ENCODE measurements at places on chromosomes 5 and 9.

DNA sequence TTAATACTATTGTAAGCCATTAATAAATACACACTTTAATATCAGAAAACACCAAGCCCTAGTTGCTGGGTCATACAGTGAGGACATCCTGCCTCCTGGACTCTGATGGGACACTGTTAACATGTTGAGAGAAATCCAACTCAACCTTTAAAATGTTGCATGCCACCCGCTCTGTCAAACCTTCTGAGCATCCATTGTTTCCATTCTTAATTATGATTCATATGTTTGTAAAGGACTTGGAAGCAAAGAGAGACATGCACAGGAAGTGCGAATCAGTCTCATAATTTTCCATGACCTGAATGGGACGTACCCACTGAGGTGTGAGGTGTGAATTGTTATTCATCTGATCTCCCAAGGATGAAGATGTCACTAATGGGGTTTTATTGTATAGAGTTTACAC lies 186.4 kb downstream of the CAAP1 start:
- DNase-seq = no peak

GRCh38 chr5:148697809-148698196 lies 43.5 kb upstream of the HTR4 start:
- DNase-seq = no peak

- DNase-seq = no peak
Observed at GRCh38 chr5:178899289-178899688, 3.6 kb downstream of the ZFP2 start.

GRCh38 chr5:3194271-3194670 lies 401.4 kb upstream of the IRX1 start:
- DNase-seq = no peak

GRCh38 chr9:70495514-70495913 lies 81.1 kb upstream of the KLF9 start:
- no peak for DNase-seq

- DNase-seq = no peak
Observed at GRCh38 chr5:136020383-136021015, 8.3 kb upstream of the TGFBI start.

GRCh38 chr5:157290981-157291711 lies 25.2 kb downstream of the CYFIP2 start:
- DNase-seq = no peak

DNA sequence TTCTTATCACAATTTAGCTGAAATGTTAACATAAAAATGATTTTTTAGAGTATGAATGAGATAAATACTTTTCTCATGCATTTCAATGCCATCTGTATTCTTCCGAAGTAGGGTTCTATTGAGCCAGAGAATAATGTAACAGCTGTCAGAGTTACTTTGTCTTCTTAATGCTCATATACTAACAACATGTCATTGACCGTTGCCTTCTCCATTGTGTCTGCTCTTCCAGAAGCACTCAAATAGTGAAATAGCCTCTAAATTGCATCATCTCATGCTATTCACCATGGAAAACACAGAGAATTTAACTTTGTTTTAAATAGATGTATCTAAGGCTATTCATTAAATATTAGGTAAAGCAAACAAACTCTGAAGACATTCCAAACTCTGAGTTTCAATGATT lies 1875.9 kb upstream of the CDH9 start:
- DNase-seq = no peak

- DNase-seq = no peak
Observed at GRCh38 chr5:69032009-69032408, 61.8 kb upstream of the SLC30A5 start.

DNA sequence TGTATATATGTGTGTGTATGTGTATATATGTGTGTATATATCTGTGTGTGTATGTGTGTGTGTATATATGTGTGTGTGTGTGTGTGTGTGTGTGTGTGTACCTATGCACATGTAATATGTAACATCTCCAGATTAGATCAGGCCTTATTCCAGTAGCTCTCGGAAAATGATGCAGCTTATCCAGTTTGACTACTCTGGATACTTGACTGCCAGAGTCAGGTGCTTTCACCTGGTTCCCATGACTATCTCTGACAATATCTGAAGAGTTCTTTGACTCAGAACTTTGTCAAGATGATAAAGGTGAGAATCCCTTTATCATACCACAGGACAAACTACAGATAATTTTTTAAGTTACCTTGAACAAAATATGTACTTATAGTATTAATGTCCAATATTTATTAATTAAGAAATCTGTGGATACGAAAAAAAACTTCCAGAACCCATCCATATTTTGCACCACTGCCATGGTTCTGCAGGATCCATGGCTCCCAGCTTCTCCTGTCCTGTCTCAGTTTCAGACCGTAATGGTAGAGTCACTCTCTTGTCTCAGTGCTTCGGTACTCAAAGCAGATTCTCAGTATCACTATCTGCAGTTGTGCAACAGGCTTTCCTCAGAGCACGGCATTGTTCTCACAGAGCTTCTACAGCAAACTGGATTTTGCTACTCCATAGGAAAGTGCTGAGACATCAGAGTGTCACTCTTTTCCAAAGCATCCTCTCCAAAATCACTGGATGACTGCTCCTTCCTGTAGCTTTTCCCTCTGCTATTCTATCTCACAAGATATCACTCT lies 164.4 kb upstream of the SLC12A2 start:
- DNase-seq = no peak

GRCh38 chr5:171644536-171644935 lies 141.1 kb upstream of the SMIM23 start:
- DNase-seq = no peak

GRCh38 chr9:68973619-68974018 lies 40.3 kb downstream of the PRKACG start:
- DNase-seq = no peak
